A549 treated with DMSO at 1 μM for 4 hours (cell line): ENCODE measurements at places on chromosomes 6 and 20. TPM values are rescaled to one million over a fixed set of nuclear protein-coding genes. Genes with fewer than 3 reads are reported as not detected.

The ALDH8A1 gene
- 0.06 to 0.30 TPM (median 0.18 TPM) in 5 replicates for total RNA-seq

The COL9A3 gene
- 0.30 to 0.65 TPM (median 0.36 TPM) in 5 replicates for total RNA-seq

The ZSCAN23 gene
- total RNA-seq = not detected in 5 replicates

The C6orf47 gene
- total RNA-seq = 10.9 to 13.1 TPM (median 12.1 TPM) in 5 replicates

The PI16 gene
- not detected in 5 replicates for total RNA-seq

The SLC4A11 gene
- total RNA-seq = 5.3 to 7.2 TPM (median 6.2 TPM) in 5 replicates

The SPATS1 gene
- total RNA-seq = not detected in 5 replicates

The FNDC11 gene
- total RNA-seq = 0.07 to 0.20 TPM (median 0.16 TPM) in 5 replicates
